Temporal lobe (tissue), 4 donors: ENCODE measurements at places on chromosomes 4 and X. TPM values are rescaled to one million over a fixed set of nuclear protein-coding genes. Genes with fewer than 3 reads are reported as not detected.

The ADH1A gene
- total RNA-seq = not detected

The YY2 gene
- total RNA-seq = 0.98 TPM

The PLS3 gene
- 83.6 TPM for total RNA-seq

The IL21 gene
- total RNA-seq = not detected

The PPBP gene
- total RNA-seq = 2.0 TPM

The PABPC5 gene
- total RNA-seq = 8.9 TPM

The ALB gene
- 0.49 TPM for total RNA-seq

The DYNLT3 gene
- total RNA-seq = 21.6 TPM

The MAGEE2 gene
- 3.2 TPM for total RNA-seq

The TEX11 gene
- under 0.01 TPM for total RNA-seq

The CD40LG gene
- not detected for total RNA-seq

The PLAC8 gene
- 0.49 TPM for total RNA-seq

The PNMA6F gene
- total RNA-seq = 0.49 TPM

The SASH3 gene
- 0.49 TPM for total RNA-seq

The CT83 gene
- not detected for total RNA-seq

The MAML3 gene
- total RNA-seq = 5.2 TPM

The RBMXL3 gene
- total RNA-seq = not detected

The SLC9B1 gene
- 6.4 TPM for total RNA-seq

The RNF128 gene
- total RNA-seq = 0.98 TPM

The MTMR8 gene
- total RNA-seq = 3.2 TPM

The GRIA3 gene
- total RNA-seq = 57.3 TPM

The TMPRSS11F gene
- total RNA-seq = not detected

The CXXC4 gene
- total RNA-seq = 102 TPM

The TMEM47 gene
- 41.8 TPM for total RNA-seq

The XAGE2 gene
- not detected for total RNA-seq

The GLUD2 gene
- 0.49 TPM for total RNA-seq

The GIMD1 gene
- not detected for total RNA-seq

The JAKMIP1 gene
- total RNA-seq = 22.9 TPM

The CXCL8 gene
- 4.7 TPM for total RNA-seq

The SPP1 gene
- total RNA-seq = 73.0 TPM

The OFD1 gene
- total RNA-seq = 18.2 TPM

The GLOD5 gene
- not detected for total RNA-seq

The NDST3 gene
- 35.4 TPM for total RNA-seq

The CTAG1B gene
- total RNA-seq = not detected

The NHS gene
- 5.7 TPM for total RNA-seq

The IL2 gene
- total RNA-seq = not detected

The NLGN3 gene
- total RNA-seq = 34.7 TPM

The BMPR1B gene
- total RNA-seq = 5.9 TPM

The MAGEA8 gene
- not detected for total RNA-seq

The UGT2A1 gene
- not detected for total RNA-seq

The EMD gene
- 14.0 TPM for total RNA-seq
